ENCODE measurements at places on chromosomes 2 and 18. TPM values are rescaled to one million over a fixed set of nuclear protein-coding genes. Genes with fewer than 3 reads are reported as not detected.

DNA sequence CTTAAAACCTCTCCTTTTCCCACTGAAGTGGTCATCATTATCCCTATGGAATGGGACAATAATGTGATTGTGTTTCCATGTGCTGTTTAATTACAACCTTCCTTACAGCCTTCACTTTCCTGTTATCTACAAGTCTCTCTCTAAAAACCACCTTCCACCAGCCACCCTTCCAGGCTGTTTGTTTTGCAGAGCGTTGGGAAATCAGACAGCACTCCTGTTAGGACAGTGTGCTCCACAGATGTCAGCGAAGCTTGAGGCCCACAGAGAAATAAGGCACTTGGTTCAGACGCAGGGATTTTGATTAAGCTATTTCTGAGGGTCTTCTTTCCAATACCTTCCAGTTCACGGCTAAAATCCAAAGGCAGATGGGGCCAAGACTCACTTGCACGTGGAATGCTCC lies 32.3 kb upstream of the ASPRV1 start:
- no peak for DNase-seq

The ANKRD44 gene
- 240 TPM for total RNA-seq

GRCh38 chr2:67259556-67260342 lies 137.4 kb upstream of the ETAA1 start:
- no peak for DNase-seq

The POTEI gene
- not detected for total RNA-seq

DNA sequence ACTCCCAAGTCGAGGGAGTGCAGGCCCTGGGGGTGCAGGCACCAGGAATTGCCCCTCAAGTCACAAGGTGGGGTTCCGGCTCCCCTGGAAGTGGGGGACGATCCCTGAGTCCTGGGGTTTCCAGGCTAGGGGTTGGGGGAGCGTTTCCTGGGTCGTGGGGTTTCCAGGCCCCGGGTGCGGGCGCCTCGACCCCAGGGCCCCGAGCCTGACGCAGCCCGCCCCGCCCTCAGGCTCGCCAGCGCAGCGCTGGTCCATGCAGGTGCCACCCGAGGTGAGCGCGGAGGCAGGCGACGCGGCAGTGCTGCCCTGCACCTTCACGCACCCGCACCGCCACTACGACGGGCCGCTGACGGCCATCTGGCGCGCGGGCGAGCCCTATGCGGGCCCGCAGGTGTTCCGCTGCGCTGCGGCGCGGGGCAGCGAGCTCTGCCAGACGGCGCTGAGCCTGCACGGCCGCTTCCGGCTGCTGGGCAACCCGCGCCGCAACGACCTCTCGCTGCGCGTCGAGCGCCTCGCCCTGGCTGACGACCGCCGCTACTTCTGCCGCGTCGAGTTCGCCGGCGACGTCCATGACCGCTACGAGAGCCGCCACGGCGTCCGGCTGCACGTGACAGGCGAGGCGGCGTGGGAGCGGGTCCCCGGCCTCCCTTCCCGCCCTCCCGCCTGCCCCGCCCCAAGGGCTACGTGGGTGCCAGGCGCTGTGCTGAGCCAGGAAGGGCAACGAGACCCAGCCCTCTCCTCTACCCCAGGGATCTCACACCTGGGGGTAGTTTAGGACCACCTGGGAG lies 12.0 kb downstream of the SIGLEC15 start:
- peak; percentile 71 for DNase-seq

DNA sequence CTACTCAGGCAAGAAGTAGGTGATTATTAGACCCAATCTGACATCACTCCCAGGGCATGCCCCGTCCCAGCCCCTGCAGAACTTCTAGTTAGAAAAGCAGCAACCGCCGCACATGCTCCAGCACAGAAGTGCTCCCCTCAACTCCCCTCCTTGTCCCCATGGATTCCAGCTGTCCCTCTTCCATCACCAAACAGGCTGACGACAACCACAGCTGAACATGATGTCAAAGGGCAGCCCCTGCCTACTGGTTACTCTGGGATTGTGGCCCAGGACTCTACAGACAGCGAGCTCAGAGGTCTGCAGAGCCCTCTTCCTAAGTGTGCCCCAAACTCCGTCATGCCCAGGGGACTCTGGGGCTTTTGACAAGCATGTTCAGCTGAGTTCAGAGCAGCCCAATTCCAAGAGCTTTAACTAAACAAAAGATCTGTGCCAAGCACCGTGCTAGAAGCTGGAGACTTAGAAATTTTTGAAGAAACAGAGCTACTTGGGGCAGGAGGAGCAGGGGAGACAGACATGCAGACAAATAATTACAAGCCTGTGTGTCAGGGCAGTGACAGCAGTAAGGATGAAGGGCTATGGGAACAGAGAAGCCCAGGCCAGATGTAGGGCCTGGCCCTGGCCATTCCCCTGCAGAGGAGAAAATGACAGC lies 148.1 kb downstream of the BCL11A start:
- no peak for DNase-seq

The KCNE4 gene
- total RNA-seq: not detected

The ME2 gene
- 76.3 TPM for total RNA-seq

The SOWAHC gene
- total RNA-seq: 0.17 TPM

The LCT gene
- total RNA-seq: 0.39 TPM

- no peak for DNase-seq
Measured at GRCh38 chr2:105394951-105395611, 3.8 kb downstream of the FHL2 start.

DNA sequence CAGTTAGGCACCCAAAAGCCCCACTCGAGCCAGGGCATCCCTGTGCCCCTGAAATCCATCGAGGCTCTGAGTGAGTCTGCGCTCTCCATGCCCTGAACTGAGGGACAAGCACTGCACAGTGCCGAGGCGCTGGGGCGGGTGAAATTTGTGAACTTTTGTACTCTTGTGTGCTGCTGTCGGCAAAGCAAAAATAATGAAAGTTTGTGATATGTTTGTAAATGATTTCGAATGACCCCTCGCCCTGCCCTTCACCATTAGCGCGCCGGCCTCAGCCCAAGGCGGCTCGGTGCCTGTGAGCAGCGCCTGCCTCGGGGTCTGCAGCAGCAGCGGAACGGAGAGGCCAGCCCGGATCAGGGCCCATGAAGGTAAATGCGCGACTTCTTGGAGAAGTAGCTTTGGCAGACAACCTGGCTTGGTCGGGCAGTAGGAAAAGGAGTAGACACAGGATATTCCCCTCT lies 1.8 kb upstream of the HOXD4 start:
- no peak for DNase-seq

GRCh38 chr2:113200736-113201490 lies 27.1 kb downstream of the PSD4 start:
- DNase-seq: no peak

DNA sequence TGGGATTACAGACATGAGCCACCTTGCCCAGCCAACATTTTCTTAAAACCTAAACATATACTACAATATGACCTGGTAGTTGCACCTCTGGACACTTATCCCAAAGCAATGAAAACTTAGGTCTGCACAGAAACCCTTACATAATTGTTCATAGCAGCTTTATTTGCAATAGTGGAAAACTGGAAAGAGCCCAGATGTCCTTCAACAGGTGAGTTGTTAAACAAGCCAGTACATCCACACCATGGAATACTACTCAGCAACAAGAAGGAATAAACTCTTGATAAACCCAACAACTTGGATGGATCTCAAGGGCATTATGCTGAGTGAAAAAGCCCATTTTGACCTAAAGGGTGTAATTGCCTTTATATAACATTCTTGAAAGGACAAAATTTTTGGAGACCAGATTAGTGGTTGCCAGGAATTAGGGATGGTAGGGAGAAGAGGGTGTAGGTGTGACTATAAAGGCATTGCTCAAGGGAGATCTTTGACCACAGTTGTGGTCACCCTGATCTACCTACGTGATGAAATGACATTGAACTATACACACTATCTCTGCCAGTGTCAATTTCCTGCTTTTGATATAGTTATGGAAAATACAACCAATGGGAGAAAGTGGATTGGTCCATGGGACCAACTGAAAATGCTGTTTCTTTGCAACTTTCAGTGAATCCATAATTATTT lies 11.9 kb upstream of the AMMECR1L start:
- no peak for DNase-seq

The CASP8 gene
- total RNA-seq: 115 TPM

DNA sequence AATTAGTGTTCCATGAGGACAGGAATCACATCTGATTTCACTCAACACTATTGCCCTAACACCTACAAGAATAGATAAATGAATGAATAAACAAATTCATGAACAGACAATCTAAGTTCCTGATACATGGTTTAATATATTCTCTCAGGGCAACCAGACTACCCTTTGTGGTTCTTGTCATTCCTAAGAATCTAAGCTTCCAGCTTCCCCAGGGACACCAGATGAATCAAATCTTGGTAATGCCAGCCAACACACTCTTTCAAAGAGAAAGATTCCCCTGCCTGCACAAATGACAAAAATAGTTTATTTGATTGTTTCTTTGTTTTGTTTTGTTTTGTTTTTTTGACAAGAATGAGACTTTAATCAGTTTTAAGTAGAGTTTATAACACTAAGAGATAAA lies 237.5 kb upstream of the CHAC2 start:
- DNase-seq: no peak

DNA sequence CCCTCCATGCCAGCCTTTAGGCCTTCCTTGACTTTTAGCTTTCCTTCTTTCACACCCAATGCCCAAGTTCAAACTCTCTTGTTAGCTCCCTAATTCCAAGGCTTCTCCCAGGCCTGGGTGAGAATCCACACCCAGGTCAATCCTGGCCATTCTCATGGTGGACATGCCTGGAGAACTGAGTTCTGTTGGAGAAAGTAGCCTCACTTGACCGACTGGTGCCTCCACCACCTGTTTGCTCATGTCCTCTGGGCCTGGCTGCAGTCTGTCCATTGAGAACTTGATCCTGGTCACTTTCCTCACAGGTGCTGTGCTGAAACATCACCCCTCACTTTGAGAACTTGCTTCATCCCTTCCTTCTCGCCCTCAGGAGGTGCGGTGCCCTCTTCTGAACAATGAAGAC lies 189.1 kb upstream of the TWIST2 start:
- no peak for DNase-seq

- no peak for DNase-seq
Measured at GRCh38 chr18:7146067-7146466, 28.5 kb upstream of the LAMA1 start.

GRCh38 chr2:149743842-149744448 lies 156.4 kb upstream of the MMADHC start:
- DNase-seq: no peak

DNA sequence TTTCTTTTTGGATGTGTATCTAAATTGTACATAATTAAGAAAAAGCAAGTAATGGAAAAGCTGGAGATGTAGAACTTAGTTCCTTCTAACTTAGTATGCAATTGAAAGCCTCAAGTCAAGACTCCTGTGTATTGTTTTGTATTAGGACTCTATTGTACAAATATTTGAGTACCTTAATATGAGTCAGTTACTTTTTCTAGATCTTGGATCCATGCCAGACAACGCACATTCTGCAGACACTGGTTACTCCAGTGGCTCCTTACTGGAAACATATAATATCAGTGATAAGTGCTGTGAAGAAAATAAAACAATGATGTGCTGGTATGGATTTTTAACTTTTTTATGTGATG lies 1.5 kb downstream of the SLC39A10 start:
- DNase-seq: no peak

GRCh38 chr18:47754311-47755101 lies 176.0 kb downstream of the SMAD2 start:
- peak; percentile 75 for DNase-seq

- no peak for DNase-seq
Measured at GRCh38 chr2:161422816-161423403, 6.8 kb downstream of the TBR1 start.

DNA sequence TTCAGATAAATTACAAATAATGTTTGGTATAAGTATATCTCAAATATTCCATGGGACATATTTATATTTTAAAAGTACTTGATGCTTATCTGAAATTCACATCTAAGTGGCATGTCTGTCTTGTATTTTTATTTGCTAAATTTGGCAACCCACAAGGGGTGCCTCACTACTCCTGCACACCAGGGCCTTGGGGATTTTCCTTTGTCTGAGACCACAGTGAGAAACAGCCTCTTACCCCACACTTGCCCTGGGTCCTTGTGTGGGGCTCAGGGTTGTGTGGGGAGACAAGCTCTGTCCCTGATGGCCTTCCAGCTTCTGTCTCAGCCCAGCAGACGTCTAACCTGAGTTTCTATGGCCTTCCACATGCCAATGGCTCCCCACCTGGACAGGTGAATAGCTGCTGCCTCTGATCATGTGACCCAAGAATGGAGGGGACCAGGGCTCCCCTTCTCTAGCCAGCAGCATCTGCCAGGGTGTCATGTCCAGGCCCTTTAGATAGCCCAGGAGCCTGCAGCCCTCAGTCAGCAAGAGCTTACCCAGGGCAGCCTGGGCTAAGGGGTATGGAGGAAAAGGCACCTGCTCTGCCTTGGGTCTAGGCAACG lies 49.5 kb upstream of the MRPL33 start:
- no peak for DNase-seq

The AQP12A gene
- not detected for total RNA-seq

- no peak for DNase-seq
Measured at GRCh38 chr2:8030573-8031303, 651.1 kb upstream of the ID2 start.

DNA sequence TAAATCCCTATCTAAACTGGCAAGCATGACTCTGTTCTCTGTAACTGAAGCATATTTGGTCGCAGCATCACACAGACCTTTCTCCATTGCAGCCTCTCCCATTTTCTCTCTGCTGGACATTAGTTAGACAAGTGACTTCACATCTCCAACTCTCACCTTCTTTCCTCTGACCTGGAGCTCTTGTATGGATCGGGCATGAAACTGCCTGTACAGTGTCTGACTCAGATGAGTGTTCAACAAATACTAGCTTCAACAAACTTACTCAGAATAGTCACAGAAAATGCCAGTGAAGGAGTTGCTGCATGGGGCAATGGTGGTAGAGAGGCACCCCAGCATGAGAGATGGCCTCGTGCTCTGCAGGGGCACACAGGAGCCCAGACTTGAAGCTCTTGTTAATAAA lies 104.7 kb upstream of the COPS8 start:
- no peak for DNase-seq

- no peak for DNase-seq
Measured at GRCh38 chr2:152034257-152034801, 64.5 kb downstream of the CACNB4 start.

GRCh38 chr2:234136461-234136860 lies 86.0 kb downstream of the SPP2 start:
- no peak for DNase-seq

Measured in activated naive CD8-positive, alpha-beta T cell treated with anti-CD3 and anti-CD28 coated beads, Interleukin-2, amount 10 ng/mL, durations not matched to agents 7 days and 5 days (primary cell).